ENCODE measurements at places on chromosomes 7 and 10.

GRCh38 chr10:119477444-119477843 is 65.1 kb downstream of the RGS10 start:
- DNase-seq: no peak

GRCh38 chr7:47503281-47503680 is 78.6 kb downstream of the TNS3 start:
- peak; percentile 84 for DNase-seq

- no peak for DNase-seq
Observed at GRCh38 chr10:1573334-1573969, 163.9 kb downstream of the ADARB2 start.

GRCh38 chr7:42097752-42098151 is 139.3 kb downstream of the GLI3 start:
- DNase-seq: peak; percentile 89

DNA sequence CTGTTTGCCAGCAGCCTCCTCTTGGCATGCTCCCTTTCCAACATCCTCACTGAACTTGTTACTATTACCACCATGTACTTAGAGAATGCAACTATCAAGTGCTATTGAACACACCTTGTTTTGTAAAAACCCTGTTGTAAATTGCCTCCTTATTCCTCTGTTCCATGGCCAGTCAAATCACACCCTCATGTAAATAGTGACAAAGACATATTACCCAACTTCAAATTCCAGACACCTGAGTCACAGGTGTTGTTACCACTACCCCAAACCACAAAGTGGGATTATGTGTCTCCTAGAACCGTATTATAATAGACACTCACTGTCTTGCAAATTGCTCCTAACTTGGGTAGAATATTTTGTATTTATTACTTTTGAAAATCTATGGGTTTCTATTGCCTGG is 263.2 kb upstream of the C7orf33 start:
- no peak for DNase-seq

DNA sequence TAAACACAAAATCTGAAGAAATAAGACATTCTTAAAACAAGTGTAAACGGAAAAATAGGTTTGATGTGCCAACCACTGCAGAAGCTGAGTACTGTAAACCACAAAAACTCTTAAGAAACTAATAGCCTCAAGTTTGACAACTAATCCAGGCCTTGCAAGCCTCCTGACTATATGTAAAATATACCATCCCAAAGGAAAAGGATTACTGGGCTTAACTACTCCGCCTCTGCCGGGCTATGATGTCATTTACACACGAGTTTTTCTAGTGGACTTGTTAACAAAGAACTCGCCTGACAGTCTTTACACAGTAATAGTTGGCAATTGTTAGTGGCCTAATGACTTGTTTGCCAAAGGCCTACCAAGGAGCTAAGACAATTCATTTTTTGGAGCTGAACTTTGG is 2.1 kb downstream of the KIF5B start:
- peak; percentile 87 for DNase-seq

DNA sequence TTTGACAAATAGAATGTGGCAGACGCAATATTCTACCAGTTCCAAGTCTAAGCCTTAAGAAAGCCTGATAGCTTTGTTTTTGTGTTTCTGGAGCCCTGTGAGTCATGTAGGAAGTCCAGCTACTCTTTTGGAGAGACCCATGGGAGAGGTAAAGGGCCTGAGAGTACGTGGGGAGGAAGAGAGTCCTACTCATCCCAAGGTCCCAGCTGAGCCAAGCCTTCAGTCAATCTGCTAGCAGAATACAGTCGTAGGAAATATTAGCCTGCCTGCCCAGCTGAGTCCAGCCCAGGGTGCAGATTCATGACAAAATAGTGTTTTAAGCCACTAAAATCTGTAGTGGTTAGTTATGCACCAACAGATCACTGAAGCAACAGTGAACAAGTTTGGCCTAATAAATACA is 9.0 kb upstream of the GNA12 start:
- DNase-seq: peak; percentile 50

DNA sequence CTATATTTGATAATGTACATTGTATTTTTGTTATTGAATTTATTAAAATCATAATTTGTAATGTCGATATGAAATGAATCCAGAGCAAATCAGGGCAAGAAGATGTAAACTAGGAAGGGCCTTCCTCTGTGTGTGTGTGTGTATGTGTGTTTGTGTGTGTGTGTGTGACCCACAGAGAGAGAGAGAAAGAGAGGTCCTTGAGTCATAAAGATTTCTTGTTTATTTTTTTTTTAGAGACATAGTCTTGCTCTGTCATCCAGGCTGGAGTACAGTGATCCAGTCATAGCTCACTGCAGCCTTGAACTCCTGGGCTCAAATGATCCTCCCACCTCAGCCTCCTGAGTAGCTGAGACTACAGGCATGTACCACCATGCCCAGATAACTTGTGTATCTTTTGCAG is 50.7 kb downstream of the INPP5F start:
- DNase-seq: peak; percentile 67

DNA sequence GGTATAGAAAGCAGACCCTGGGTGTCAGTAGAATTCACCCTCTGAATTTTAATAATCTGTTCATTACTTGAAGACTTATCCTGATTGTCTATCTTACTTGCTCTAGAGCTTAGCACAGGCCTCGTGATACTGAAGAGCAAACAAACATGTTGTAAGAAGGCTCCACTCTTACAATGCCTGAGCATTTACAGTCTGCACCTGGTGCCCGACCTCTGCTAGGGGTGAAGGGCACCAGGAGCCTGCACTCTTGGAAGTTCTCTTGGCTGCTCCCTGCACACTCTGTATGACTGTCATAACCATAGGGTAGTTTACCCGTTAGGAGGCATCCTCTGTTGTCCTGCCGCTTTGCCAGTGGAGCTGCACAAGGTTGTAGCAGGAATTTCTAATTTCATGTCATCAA is 91.3 kb upstream of the NPY start:
- DNase-seq: no peak

DNA sequence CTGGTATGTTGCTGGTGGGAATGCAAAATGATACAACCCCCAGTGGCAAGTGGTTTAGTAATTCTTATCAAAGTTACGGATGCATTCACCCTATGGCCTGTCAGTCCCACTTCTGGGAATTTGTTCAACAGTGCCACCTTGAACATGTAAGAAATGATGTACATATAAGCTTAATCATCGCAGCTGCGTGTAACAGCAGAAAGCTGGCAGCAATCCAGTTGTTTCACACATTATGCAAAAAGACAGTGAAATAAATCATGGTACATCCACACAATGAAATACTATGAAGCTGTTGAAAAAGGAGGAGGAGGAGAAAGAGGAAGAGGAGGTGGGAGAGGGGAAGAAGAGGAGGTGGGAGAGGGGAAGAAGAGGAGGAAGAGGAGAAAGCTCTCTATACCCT is 76.2 kb upstream of the MYL10 start:
- DNase-seq: peak; percentile 10

- no peak for DNase-seq
Observed at GRCh38 chr10:49183596-49184542, 4.3 kb downstream of the TMEM273 start.

- no peak for DNase-seq
Observed at GRCh38 chr10:62044566-62044965, 143.1 kb downstream of the ARID5B start.

Data from IMR-90 (cell line).